Activated T-helper 2 cell treated with anti-CD3 and anti-CD28 coated beads, Interferon-gamma antibody, Interleukin-2, Interleukin-4, amounts not matched to agents 10 μg/mL and 5 μg/mL and 100 μg/mL, durations not matched to agents 14 hours and 24 hours and 36 hours (primary cell): ENCODE measurements at places on chromosomes 3 and 15.

DNA sequence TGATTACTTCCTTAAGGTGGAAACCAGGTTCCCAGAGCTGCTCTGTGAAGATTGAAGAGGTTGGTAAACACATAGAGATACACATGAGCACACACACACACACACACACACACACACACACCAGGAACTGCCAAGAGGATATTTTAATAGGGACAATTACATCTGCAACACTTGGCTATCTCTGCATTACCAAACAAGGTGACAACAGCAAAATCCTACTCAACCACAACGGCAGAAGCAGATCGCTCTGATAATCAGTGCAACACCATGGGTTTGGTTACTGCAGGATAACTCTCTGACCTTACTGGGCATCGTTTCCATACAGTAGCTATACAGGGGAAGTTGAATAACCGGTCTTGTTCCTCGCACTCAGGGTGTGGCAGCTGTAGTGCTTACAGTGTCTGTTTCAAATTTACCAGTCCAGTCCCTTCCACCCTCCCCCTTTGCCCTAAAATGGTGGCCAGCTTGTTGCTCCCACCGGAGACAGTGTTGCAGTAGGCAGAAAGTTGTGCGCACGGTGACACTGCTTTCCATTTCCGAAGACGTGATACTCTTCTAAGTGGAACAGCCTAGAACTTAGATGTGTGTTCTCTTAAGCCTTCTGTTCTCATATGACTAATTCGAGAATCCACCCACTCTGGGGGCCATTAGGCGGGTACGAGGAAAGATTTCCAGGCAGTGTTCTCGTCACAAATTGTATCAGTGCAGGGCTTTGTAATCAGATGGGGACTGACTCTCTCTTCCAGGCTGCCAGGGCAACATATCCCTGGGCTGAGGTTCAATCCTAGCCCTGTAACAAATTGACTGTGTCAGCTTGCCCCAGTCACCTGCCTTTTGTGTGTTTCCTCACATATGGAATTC is 176.2 kb downstream of the P3H2 start:
- no peak for DNase-seq

DNA sequence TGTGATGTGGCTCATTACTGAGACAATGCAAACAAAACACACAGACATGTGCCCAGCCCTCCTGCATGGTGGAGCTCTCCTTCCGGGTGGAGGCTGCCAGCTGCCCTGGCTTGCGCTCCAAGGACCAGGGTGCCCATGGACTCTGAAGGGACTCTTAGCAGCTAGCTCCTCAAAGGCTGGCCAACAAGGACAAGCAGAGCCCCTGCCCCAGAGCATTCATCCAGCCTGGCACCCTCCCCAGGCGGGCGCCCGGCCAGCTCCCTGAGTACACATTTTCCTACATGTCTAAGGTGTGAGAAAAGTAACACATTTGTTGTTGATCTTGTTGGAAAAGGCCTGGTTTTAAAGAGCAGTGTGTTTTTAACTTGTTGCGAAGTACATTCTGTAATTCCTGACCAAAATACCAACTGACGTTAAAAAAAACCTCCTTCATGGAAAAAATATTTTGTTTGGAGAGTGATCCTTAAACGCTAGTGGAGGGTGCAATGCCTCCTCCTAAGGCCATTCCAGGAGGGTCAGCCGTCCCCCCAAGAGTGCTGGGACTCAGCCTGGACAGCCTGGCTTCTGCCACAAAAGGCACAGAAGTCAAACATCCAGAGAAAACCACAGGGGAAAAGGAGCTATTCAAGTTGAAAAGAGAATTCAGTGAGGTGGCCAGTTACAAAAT is 86.9 kb downstream of the KLF15 start:
- no peak for DNase-seq

- DNase-seq = no peak
These were observed 130.6 kb downstream of the IMPG2 start for GRCh38 chr3:101189796-101190195.

DNA sequence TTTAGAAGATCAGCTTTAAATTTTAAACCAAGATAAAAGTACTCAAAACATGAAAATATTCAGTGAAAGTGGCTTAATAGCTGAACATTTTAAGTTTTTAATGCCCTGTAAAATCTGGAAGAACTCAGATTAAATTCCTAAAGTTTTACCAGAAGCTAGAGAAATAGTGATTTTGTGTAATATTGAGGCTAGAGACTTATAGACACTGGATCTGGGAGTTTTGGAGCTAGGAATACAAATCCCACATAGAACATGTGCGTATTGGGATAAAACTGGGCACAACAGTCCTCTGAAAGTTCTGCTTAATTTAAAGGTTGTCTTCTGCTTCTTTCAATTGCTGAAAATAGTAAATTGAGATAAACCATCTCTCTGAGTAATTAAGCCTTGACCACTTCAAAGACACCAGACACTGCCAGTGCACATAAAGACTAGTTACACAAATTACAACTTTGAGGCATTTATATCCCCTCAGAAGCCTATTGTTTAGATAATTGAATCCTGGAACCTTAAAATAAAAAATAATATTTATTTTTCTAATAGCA is 1382.5 kb downstream of the OTOL1 start:
- DNase-seq = no peak

DNA sequence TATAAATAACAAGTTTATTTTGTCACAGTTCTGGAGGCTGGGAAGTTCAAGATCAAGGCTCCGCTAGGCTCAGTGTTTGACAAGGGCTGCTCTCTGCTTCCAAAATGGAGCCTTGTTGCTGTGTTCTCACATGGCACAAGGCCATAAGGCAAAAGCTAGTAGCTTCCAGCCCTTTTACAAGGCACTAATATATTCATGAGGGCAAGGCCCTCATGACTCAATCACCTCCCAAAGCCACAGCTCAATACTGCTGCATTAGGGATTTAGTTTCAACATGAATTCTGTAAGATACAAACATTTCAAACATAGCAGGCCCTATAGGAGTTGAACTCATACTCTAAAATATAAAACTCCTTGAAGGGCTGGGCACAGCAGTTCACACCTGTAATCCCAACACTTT is 30.2 kb downstream of the ZBTB11 start:
- DNase-seq = no peak

- DNase-seq = no peak
These were observed 375.9 kb upstream of the NAALADL2 start for GRCh38 chr3:174483254-174483653.

DNA sequence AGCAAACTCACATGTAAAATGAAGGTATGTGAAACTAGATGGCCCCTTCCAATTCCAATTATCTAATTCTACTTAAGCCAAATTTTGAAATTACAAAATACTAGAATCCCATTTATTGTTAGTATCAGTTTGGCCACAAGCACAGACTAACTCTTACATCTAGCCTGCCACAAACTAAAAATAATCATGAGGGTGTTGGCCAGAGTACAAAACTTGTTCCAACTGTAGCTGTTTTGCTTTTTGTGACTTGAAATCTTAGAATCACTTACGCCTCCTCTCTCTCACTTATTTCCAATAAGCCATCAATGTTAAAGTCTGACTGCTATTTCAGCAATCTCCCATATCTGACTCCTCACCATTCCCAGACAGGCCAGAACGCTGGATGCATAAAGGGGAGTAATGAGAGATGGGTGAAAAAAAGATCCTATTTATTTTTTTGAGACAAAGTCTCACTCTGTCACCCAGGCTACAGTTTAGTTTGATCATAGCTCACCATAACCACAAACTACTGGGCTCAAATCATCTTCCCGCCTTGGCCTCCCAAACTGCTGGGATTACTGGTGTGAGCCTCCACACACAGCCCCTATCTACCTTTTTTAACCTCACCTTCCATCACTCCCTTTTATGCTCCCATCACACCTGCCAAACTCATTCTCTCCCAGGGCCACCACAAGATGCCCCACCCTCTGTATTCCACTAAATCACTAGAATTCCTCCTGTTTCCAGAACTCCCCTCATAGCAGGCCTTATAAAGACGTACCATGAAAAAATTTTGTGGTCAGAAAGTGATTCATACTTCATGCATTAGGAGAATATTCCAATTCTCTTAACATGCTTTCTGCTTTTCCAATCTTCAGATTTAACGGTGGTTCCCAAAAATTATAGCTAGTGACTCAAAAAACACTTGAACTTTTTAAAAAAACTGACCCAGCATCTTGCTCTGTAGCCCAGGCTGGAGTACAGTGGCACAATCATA is 36.5 kb downstream of the ATOSA start:
- DNase-seq = no peak

GRCh38 chr3:43951813-43952212 is 261.1 kb downstream of the ABHD5 start:
- DNase-seq = no peak

GRCh38 chr3:105843994-105844393 is 24.8 kb downstream of the CBLB start:
- DNase-seq = no peak

GRCh38 chr3:30492322-30493192 is 113.8 kb upstream of the TGFBR2 start:
- DNase-seq = no peak

GRCh38 chr3:129059311-129059958 is 1.1 kb upstream of the GP9 start:
- no peak for DNase-seq
